IPS DF 19.7 (cell line): ENCODE measurements at places on chromosomes 12 and 14.

GRCh38 chr12:43288671-43289425 is 263.2 kb downstream of the ADAMTS20 start:
- no peak for DNase-seq

GRCh38 chr14:27836386-27836785 is 930.2 kb upstream of the FOXG1 start:
- DNase-seq: no peak

DNA sequence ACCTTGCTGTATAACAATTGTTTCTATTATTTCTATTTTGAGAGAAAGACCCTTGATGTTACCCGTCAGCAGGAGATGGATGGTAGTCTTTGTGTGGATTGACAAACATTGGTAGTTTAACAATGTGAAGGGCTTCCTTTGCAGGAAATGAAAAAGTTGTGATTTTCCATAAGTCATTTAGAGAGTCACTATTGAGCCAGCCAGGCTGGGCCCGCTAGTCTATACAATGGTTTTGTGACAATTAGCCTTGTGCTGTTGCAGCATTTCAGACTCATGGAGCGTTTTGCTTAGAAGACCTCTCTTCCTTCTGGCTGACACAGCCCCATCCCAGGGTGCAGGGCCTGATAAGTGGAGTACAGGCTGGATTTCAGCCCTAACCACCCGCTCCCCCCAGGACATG is 18.3 kb upstream of the SLC38A2 start:
- no peak for DNase-seq

DNA sequence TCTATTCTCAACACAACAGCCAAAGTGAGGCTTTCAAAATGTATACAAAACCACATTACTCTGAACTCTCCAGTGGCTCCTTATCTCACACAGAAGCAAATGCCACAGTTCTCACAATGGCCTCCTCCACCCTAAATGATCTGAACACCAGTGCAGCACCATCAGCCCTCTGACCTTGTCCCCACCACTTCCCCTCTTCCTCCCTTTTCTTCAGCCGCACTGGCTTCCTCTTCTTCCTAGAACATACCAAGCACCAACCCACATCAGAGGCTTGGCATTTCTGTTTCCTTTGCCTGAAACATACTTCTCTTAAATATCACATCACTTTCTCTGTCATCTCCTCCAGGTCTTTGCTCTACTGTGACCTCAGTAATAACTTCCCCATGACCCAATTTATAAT is 66.3 kb downstream of the GPR135 start:
- no peak for DNase-seq

DNA sequence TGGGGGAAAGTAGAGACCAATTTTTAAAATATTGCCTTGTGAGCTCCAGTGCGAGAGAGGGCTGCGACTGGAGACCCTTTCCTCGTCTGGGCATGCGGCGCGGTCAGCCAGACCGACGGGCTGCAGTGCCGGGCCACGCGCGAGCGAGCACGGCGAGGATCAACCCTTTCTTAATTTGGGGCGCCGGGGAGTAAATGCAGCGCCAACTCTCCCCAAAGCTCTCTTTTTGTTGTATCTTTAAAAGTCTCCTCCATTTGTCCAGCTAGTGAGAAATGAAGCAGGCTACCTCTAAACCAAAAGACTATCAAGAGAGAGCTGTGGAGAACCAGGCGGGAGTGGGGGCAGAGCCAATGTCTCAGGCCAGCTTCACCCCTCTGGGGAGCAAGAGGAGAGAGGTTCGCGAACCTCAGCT is 1.4 kb downstream of the SIX1 start:
- no peak for DNase-seq
